ENCODE measurements at places on chromosomes 2 and 18.

GRCh38 chr2:230721712-230722111, 9.1 kb downstream of the CAB39 start:
- no peak for DNase-seq

DNA sequence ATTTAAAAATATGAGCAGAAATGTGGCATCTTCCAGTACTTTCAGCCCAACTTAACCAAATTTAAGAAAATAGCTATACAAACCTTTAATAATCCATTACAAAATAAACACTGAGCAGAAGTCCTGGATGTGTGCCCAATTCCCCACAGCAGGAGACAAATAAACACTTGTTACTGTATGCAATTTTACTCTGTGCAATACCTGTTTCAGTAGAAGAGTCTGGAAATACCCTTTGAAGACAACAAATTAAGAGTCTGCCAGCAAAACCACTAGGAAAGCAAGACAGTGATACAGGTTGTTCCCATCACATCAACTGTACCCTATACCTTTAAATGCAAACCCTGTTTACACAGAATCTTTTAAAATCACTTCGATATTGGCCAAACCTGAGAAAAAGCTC, 41.4 kb upstream of the RNU4ATAC start:
- DNase-seq, result peak; percentile 89

- no peak for DNase-seq
Observed at GRCh38 chr18:40897884-40898283, 1057.2 kb upstream of the PIK3C3 start.

DNA sequence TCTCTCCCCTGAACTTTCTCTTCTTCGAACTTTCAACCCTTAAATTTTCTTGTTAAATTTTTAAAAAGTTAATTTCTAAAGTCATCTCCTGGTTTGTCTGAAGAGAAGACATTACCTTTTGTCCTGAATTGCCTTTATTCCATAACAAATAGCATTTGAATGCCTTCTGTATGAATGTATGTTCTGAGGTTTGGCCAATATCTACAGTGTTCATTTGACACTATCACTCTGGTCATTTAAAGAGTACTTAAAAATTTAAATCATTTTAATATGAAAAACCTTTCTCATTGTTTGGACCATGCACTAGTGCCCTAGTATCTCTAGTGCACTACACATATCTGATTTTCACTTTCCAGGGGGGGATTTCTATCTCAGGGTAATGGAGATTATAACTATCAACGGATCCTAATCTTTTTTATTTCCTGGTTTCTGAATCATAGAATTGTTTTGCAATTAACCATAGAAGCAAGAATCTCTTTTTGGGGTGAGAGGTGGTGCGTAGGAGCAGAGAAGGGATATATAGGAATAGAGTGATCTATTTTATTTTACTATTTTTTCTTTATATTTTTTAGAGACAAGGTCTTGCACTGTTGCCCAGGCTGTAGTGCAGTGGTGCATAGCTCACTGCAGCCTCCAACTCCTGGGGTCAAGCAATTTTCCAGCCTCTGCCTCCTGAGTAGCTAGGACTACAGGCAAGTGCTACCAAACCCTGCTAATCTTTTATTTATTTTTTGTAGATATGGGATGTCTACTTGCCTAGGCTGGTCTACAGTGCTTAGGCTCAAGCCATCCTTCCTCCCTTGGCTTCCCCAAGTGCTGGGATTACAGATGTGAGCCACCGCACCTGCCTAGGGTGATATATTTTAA, 25.5 kb downstream of the TANC1 start:
- DNase-seq, result no peak

- no peak for DNase-seq
Observed at GRCh38 chr18:72444798-72445155, 99.4 kb downstream of the CBLN2 start.

DNA sequence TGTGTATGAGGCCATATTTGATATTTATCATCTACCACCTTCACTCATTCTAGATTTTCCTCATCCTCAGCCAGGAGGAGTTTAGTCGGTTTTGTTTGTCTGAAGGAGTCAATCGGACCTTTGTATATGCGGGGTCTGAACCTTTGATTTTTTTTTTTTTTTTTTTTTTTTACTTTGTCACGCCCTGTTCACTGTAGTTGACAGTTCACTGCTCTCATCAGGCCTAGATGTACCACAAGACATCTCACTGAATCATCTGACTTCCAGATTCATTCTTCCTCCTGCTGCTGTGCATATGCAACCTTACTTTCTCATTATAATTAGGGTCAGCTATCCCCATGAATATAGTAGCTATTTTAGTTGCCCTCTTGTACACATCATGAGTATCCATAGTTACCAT, 133.2 kb downstream of the ARHGAP15 start:
- no peak for DNase-seq

- peak; percentile 36 for DNase-seq
Observed at GRCh38 chr2:235639885-235640284, 146.0 kb downstream of the AGAP1 start.

DNA sequence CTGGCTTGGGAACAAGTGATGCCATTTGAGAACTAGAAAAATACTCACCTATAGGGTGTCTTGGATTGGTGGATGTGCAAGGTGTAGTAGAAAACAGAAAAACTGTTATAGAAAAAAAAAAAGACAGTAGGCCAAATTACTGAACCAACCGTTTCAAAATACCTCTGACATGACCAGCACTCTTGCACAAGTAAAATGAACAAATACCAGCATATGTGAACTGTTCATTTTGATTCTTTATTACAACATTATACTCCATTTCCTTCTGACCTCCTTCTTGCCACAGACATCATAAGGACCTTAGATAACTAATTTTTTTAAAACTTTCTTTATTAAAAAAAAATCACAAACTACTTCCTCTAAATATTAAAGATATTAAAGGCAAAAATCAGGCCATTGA, 125.5 kb downstream of the ATAD2B start:
- DNase-seq, result no peak

GRCh38 chr2:1887915-1888314, 143.6 kb upstream of the PXDN start:
- no peak for DNase-seq

DNA sequence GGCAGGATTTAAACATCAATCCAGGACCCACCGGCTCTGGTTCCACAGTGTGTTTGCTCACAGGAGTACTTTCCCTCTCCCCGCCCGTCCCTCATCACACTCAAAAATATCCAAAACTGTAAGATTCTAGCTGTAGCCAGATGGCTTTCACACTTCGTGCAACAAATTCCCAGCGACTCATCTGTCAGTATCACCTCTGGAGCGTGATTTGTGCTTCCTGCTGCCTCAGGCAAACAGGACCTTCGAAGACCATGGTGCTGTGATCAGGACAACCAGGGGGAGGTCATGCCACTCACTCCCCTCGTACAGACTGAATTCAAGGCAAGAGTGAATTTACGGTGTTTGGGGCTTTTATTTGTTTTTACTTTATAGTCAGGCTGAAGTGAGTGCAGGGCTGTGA, 154.5 kb upstream of the PID1 start:
- no peak for DNase-seq

- no peak for DNase-seq
Observed at GRCh38 chr2:228673876-228674554, 492.5 kb upstream of the SPHKAP start.

DNA sequence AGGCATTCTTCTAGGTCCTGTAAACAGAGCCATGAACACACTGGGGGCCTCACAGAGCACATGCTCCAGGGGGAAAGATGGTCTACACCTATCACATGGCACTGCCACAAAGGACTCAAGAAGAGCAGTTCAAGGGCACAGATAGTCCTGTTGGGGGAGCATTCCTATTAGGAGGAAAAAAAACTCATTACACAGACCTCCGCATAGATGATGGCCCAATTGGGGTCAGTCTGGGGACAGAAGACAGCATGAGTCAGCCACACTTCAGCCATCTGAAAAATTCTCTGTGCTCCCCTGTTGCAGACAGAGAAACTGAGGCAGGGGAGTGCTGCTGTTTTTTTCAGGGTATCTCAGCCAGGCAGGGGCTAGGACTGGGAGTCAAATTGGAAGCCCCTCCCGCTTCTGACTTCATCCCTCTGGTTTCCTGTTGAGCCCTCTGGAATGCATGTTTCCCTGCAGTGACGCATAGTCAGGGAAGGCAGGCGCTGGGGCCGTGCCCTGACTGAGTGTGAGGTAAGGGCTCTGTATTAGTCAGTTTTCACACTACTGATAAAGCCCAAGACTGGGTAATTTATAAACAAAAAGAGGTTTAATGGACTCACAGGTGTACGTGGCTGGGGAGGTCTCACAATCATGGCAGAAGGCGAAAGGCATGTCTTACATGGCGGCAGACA, 67.9 kb downstream of the RHOB start:
- no peak for DNase-seq

Data from NCI-H2227 treated with DMSO at 0.1 percent for 48 hours (cell line).